ENCODE measurements at places on chromosomes 16 and 17.
A peak's percentile ranks its signal among the peaks of the same experiment; 100 is the strongest.

- no peak for DNase-seq
These were observed 7.8 kb downstream of the CBX1 start for GRCh38 chr17:48093341-48094045.

DNA sequence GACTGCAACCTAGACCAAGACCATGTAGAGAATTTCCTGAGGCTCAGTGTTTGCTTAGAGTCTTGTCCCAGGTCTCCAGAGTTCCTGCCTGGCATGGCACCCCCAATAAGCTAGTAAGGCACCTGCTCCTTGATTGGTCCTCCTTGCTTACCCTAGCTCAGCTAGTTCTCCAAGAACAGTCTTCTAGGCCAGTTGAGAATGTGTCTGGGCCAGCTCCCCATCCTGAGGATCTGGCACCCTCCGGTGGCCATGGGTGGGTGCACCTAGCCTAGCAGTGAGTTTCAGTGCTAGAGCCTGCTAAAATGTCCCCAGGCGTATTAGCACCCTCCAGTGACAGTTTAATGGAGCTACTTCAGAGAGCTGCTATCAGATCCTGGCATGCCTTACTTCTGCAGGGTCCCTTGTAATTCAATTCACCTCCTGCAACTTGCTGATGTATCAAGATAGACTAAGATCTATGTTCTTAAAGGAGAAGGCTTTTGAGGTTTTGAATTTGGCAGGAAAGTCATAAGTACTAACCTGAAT is 44.4 kb upstream of the MED13 start:
- no peak for DNase-seq

GRCh38 chr16:85151603-85152413 is 39.5 kb upstream of the CIBAR2 start:
- DNase-seq = peak; percentile 88

DNA sequence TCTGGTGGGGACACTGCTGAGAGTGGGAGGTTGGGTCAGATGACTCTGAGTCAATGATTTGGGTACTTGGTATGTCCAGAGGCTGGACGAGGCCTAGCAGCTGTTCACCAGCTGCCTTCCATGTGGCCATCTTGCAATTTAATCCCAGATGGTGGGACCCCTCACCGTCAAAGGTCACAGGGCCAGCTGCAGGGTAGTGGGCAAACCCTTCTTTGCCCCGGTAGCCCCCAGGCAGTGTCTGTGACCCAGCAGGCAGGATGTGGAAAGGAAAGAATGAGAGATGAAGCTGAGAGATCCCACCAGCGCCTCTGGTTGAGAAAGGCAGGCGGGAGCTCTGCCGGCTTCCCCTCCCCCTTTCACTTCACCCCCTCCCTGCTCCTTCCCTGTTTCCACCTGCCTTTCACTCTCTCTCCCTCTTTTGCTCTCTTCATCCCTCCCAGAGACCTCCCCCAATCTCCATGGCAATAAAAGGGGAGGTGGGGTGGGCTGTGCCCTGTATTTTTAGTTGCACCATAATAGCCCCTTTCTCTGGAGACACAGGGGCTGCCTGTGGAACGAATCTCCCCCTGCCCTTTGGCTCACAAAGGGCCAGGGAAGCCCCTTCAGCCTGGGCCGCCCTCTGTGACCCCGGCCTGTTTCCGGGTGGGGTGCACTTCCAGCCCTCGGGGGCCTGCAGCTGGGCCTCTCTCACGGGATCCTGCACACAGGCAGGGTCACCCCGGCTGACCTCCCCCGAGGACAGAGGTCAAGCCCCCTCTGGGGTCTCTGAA is 20.2 kb downstream of the CDK5RAP3 start:
- DNase-seq = no peak
